ENCODE measurements at places on chromosomes 5 and 9. TPM values are rescaled to one million over a fixed set of nuclear protein-coding genes. Genes with fewer than 3 reads are reported as not detected.

DNA sequence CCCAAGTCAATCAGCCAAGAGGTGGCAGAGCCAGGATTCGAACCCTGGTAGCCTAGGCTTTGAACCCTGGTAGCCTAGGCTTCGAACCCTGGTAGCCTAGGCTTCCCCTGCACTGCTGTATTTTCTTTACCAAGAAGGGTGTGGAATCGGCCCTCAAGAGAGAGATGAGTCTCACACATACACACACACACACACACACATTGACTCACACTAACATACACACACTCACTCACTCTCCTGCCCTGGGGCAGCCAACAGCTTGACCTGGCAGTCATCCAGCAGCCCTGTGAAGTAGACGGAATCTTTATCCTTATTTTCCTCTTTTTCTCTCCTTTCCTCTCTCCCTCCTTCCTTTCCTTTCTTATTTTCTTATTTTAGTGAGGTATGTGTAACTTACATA, 55.4 kb upstream of the RPL26L1 start:
- H3K27me3 ChIP-seq: no peaks in the 10 kb centered on the region
- peaks cover 18% of the 10 kb centered on the region for H3K4me1 ChIP-seq
- DNase-seq: no peak
- peaks cover 16% of the 10 kb centered on the region for H3K36me3 ChIP-seq
- H3K27ac ChIP-seq: no peak overlapping the region

DNA sequence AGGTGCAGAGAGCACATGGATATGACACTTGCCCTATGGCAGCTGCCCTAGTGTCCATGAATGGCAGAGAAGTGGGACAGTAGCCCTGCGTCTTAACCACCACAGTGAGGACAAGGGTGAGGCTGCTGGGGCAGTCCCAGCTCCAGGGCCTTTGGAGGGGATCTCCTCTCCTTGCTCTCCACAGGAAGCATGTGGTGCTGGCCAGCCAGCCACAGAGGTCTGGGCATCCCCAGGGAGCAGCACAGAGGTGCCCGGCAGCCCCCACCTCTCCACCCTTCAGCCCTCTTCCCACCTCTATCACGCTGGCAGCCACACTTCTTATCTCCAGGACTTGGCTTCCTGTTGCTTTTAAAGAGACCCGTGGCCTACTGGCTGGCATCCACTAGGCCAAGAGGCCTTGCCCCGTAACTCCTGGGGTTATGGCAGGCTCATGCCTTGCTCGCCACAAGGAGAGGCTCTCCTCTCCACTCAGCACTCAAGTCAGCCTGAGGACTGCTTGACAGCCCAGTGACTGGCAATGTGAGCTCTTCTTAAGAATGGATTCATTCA, 21.9 kb downstream of the CSF2 start:
- no peak for DNase-seq
- H3K36me3 ChIP-seq: no peaks in the 10 kb centered on the region
- H3K27me3 ChIP-seq: no peaks in the 10 kb centered on the region
- peaks cover 42% of the 10 kb centered on the region for H3K4me1 ChIP-seq
- no peak overlapping the region for H3K27ac ChIP-seq

GRCh38 chr5:134878403-134878802, 4.2 kb downstream of the TXNDC15 start:
- H3K27me3 ChIP-seq: no peaks in the 10 kb centered on the region
- no peaks in the 10 kb centered on the region for H3K36me3 ChIP-seq
- H3K4me1 ChIP-seq: peaks cover 18% of the 10 kb centered on the region
- DNase-seq: no peak
- no peak overlapping the region for H3K4me3 ChIP-seq
- H3K27ac ChIP-seq: no peak overlapping the region

- H3K36me3 ChIP-seq: no peaks in the 10 kb centered on the region
- DNase-seq: no peak
- H3K27ac ChIP-seq: no peak overlapping the region
- no peaks in the 10 kb centered on the region for H3K4me1 ChIP-seq
Observed at GRCh38 chr9:119003201-119003611, 366.0 kb downstream of the BRINP1 start.

- H3K4me3 ChIP-seq: no peak overlapping the region
- no peak overlapping the region for H3K27ac ChIP-seq
- no peaks in the 10 kb centered on the region for H3K4me1 ChIP-seq
- no peaks in the 10 kb centered on the region for H3K36me3 ChIP-seq
- DNase-seq: no peak
- no peaks in the 10 kb centered on the region for H3K27me3 ChIP-seq
Observed at GRCh38 chr5:109653561-109654239, 36.0 kb upstream of the MAN2A1 start.

GRCh38 chr9:95189251-95190098, 128.0 kb downstream of the FANCC start:
- no peaks in the 10 kb centered on the region for H3K36me3 ChIP-seq
- H3K4me1 ChIP-seq: peaks cover 5% of the 10 kb centered on the region
- no peak overlapping the region for H3K27ac ChIP-seq
- H3K27me3 ChIP-seq: no peaks in the 10 kb centered on the region
- H3K4me3 ChIP-seq: no peak overlapping the region
- DNase-seq: no peak

SPATA9 gene
- total RNA-seq: 0.35 TPM

Data from GM12878 (cell line).